ENCODE measurements at places on chromosomes 1 and 21. TPM values are rescaled to one million over a fixed set of nuclear protein-coding genes. Genes with fewer than 3 reads are reported as not detected.

The GUCA2A gene
- not detected for total RNA-seq

The PSMA5 gene
- total RNA-seq = 23.9 TPM

The PYHIN1 gene
- total RNA-seq = not detected

The YBX1 gene
- total RNA-seq = 488 TPM

The S100A5 gene
- not detected for total RNA-seq

The SLC5A9 gene
- not detected for total RNA-seq

The VCAM1 gene
- total RNA-seq = 17.2 TPM

The MYCL gene
- 11.5 TPM for total RNA-seq

The TARBP1 gene
- total RNA-seq = 56.7 TPM

The PER3 gene
- 50.6 TPM for total RNA-seq

The CLDN17 gene
- not detected for total RNA-seq

The SMIM1 gene
- 2.1 TPM for total RNA-seq
